ENCODE measurements at places on chromosomes 3 and 15. TPM values are rescaled to one million over a fixed set of nuclear protein-coding genes. Genes with fewer than 3 reads are reported as not detected.

DNA sequence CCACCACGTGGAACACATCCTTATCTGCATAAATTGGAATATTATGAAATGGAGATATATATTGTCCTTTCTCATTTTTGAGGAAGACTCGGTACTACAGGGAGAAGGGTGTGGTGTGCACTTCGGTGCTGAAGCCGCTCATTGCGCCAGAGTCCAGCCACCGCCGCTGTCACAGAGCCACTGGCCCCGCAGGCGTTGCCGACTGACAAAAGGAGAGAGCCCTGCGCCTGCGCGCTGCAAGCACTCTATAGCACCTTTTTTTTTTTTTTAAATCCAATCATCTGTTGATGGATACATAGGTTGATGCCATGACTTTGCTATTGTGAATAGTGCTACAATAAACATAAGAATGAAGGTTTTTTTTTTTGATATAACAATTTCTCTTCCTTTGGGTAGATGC, 130.0 kb upstream of the TBC1D5 start:
- no peak overlapping the region for H3K4me3 ChIP-seq
- H3K4me1 ChIP-seq: no peaks in the 10 kb centered on the region
- H3K27ac ChIP-seq: no peak overlapping the region

GRCh38 chr3:69842789-69843188, 103.5 kb downstream of the MITF start:
- H3K27ac ChIP-seq: no peak overlapping the region
- no peak for DNase-seq
- no peaks in the 10 kb centered on the region for H3K27me3 ChIP-seq
- no peaks in the 10 kb centered on the region for H3K36me3 ChIP-seq
- H3K4me3 ChIP-seq: no peak overlapping the region
- no peaks in the 10 kb centered on the region for H3K4me1 ChIP-seq

DNA sequence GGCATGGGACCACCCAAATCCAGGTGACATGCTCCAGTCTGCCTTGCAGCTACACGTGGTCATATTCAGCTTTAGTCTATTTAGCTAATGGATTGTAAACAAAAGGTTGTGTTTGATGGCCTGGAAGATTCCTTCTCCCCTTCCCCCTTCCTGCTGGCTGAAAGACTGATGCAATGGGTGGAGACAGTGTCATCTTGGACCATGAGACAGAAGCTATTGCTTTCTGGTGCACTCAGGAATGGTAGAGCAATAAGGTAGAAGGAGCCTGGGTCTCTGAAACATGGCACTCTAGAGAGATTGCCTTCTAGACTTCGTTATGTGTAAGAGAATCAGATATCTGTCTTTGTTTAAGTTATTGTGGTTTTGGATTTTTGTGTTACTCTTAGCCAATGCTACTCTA, 25.7 kb upstream of the PTX3 start:
- no peak overlapping the region for H3K4me3 ChIP-seq
- H3K27me3 ChIP-seq: no peaks in the 10 kb centered on the region
- DNase-seq: no peak
- no peaks in the 10 kb centered on the region for H3K36me3 ChIP-seq
- H3K27ac ChIP-seq: no peak overlapping the region

GRCh38 chr15:80898040-80898439, 91.6 kb downstream of the MESD start:
- H3K4me3 ChIP-seq: no peak overlapping the region
- no peaks in the 10 kb centered on the region for H3K36me3 ChIP-seq
- H3K27ac ChIP-seq: no peak overlapping the region
- H3K27me3 ChIP-seq: no peaks in the 10 kb centered on the region

- no peaks in the 10 kb centered on the region for H3K27me3 ChIP-seq
- DNase-seq: no peak
Measured at GRCh38 chr15:79962178-79962577, 8.8 kb downstream of the BCL2A1 start.

- no peak for DNase-seq
- H3K36me3 ChIP-seq: no peaks in the 10 kb centered on the region
- no peaks in the 10 kb centered on the region for H3K4me1 ChIP-seq
- H3K27me3 ChIP-seq: no peaks in the 10 kb centered on the region
Measured at GRCh38 chr3:182692695-182693094, 100.6 kb upstream of the ATP11B start.

GRCh38 chr15:58243070-58243469, 104.9 kb downstream of the AQP9 start:
- H3K27me3 ChIP-seq: no peaks in the 10 kb centered on the region
- H3K27ac ChIP-seq: no peak overlapping the region
- H3K4me3 ChIP-seq: no peak overlapping the region
- H3K4me1 ChIP-seq: no peaks in the 10 kb centered on the region
- DNase-seq: no peak

GRCh38 chr15:50180091-50180490, 1.9 kb upstream of the SLC27A2 start:
- DNase-seq: no peak
- no peaks in the 10 kb centered on the region for H3K36me3 ChIP-seq
- H3K4me3 ChIP-seq: no peak overlapping the region
- H3K27ac ChIP-seq: no peak overlapping the region
- peaks cover 28% of the 10 kb centered on the region for H3K27me3 ChIP-seq
- peaks cover 11% of the 10 kb centered on the region for H3K4me1 ChIP-seq

DNA sequence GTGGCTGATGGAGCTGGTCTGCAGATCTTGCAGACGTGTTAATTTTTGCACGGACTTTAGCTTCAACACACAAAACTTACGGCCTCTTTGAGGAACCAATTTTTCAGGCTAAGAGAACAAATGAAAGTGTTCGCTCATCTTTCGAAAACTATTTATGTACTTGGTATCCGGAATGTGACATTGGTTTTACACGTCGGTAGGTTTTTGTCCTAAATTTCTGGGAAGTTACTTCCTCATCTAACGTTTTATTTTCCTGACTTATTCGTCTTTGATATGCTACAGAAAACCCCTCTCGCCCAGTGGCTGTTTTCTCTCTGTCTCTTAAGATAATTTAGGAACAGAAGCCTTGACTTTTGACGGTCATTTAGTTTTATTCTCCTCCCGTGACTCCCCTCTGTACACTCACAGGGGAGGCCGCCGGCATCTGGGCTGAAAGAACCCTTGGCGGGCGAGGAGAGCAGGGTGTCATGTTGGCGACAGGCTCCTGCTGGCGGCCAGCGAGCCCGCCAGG, 834 bp upstream of the GREM1 start:
- no peaks in the 10 kb centered on the region for H3K36me3 ChIP-seq
- peaks cover 19% of the 10 kb centered on the region for H3K4me1 ChIP-seq
- H3K27ac ChIP-seq: no peak overlapping the region

DNA sequence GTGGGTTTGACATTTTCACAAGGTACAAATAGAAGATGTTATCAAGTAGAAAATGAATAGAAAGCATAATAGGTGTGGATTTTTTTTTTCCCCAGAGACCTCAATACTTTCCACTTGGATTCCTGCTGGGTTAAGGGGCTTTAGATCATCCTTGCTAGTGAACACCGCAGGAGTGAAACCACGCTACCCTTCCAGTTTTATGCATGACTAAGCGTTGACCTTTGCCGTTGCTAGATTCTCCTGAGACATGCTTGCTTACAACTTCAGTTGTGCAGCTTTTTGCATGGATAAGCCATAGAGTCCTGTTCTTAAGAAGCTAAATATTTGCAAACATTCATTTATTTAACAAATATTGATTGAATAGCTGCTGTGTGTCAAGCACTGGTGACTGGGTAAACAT, 299.7 kb upstream of the LMCD1 start:
- no peaks in the 10 kb centered on the region for H3K4me1 ChIP-seq
- DNase-seq: no peak
- no peaks in the 10 kb centered on the region for H3K36me3 ChIP-seq
- H3K27me3 ChIP-seq: no peaks in the 10 kb centered on the region

DNA sequence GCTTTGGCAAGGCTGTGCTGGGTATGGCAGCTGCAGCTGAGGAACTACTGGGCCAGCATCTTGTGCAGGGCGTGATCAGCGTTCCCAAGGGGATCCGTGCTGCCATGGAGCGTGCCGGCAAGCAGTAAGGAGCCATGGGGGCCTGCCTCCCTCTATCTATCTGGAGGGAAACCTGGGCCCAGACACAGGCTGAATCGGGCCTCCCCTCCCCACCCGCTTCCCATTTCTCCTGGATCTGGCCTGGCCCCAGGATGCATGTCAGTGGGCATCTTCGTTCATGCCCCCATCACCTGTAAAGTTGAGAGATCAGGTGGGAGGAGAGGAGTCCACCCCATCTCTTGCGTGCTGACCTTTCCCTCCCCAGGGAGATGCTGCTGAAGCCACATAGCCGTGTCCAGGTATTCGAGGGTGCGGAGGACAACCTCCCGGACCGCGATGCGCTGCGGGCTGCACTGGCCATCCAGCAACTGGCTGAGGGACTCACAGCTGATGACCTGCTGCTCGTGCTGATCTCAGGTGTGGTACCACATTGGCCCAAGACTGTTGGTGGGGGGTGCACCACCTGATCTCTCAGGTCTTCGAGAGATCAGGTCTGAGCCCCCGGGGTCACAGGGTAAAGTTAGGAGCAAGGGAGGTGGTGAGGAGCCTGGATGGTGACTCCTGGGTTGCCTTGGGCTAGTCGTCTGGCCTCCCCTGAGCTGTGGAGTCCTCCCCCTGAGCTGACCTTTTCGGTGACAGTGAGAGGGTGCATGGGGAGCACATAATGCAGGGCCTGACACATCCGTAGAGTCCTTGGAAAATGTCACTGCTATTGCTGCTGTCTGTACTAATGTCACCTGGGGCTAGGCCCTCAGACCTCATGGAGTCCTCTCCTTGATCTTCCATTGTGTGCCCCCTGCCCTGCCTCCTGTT, 3.2 kb downstream of the GLYCTK start:
- no peak overlapping the region for H3K27ac ChIP-seq
- H3K36me3 ChIP-seq: no peaks in the 10 kb centered on the region
- peak; percentile 75 for DNase-seq
- peaks cover 12% of the 10 kb centered on the region for H3K4me1 ChIP-seq
- no peaks in the 10 kb centered on the region for H3K27me3 ChIP-seq

DNA sequence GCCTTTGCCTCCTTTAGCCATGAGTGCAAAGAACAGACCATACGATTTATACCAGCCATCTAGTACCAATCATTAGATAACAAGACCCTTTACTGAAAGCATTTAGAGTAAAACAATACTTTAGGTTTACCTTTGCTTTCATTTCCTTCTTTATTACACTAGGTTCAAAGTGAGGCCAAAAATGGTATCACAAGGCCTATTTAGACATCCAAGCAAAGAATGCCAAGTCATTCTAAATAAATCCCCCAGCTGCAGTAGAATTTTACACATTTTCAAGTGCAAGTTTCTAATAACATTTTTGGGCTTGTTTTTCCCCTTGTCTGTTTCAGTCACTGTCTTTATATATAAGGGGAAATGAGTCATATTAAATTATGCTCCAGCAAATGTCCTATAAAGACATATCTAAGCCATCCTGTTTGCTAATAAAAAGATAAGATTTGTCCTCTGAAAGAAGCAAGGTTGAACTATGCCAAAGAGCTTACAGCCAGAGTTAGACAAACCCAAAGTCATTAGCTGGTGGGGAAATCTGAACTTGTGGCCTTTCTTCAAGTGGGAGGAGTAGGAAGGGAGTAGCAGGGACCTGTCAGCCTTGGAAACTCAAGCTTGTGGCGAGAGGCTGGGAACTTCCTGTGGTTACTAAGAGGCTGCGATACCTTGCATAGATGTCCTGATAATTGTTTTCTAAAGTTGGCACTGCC, 232.7 kb downstream of the MECOM start:
- no peak overlapping the region for H3K4me3 ChIP-seq
- H3K27me3 ChIP-seq: no peaks in the 10 kb centered on the region
- peaks cover 4% of the 10 kb centered on the region for H3K4me1 ChIP-seq

- peaks cover 5% of the 10 kb centered on the region for H3K4me1 ChIP-seq
- no peaks in the 10 kb centered on the region for H3K27me3 ChIP-seq
- DNase-seq: peak; percentile 8
- no peak overlapping the region for H3K4me3 ChIP-seq
- H3K36me3 ChIP-seq: no peaks in the 10 kb centered on the region
Measured at GRCh38 chr3:42098171-42098570, 7.0 kb downstream of the TRAK1 start.

GRCh38 chr15:90161950-90162361, 39.2 kb upstream of the SEMA4B start:
- no peaks in the 10 kb centered on the region for H3K27me3 ChIP-seq
- H3K36me3 ChIP-seq: no peaks in the 10 kb centered on the region
- H3K4me1 ChIP-seq: peaks cover 15% of the 10 kb centered on the region
- H3K27ac ChIP-seq: no peak overlapping the region

DNA sequence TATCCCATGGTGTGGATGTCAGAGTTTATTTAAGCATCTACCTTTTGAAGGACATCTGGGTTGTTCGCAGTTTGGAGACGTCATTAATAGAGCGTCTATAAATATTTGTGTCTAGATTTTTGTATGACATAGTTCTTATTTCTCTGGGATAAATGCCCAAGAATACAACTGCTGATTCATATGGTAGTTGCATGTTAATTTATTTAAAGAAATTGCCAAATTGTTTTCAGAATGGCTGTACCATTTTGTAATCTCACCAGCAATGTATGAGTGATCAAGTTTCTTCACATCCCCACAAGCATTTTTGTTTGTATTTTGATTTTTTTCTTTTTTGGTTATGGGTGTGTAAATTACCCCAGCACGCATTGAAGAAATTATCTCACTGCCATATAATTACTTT, 656.9 kb downstream of the NTRK3 start:
- H3K27ac ChIP-seq: no peak overlapping the region
- H3K36me3 ChIP-seq: no peaks in the 10 kb centered on the region
- H3K27me3 ChIP-seq: no peaks in the 10 kb centered on the region
- no peak overlapping the region for H3K4me3 ChIP-seq
- H3K4me1 ChIP-seq: peaks cover 9% of the 10 kb centered on the region

- DNase-seq: peak; percentile 69
- H3K36me3 ChIP-seq: no peaks in the 10 kb centered on the region
- H3K4me3 ChIP-seq: no peak overlapping the region
- H3K27ac ChIP-seq: peak overlapping the region; percentile 87
- H3K4me1 ChIP-seq: peaks cover 53% of the 10 kb centered on the region
- H3K27me3 ChIP-seq: no peaks in the 10 kb centered on the region
Measured at GRCh38 chr15:78105476-78106241, 13.3 kb downstream of the SH2D7 start.

GRCh38 chr15:52710050-52710707, 31.0 kb upstream of the ATOSA start:
- H3K4me1 ChIP-seq: peaks cover 6% of the 10 kb centered on the region
- no peaks in the 10 kb centered on the region for H3K36me3 ChIP-seq
- no peaks in the 10 kb centered on the region for H3K27me3 ChIP-seq

GRCh38 chr3:98513736-98514135, 9.0 kb downstream of the CLDND1 start:
- H3K4me3 ChIP-seq: no peak overlapping the region
- no peaks in the 10 kb centered on the region for H3K36me3 ChIP-seq
- no peak for DNase-seq
- peaks cover 11% of the 10 kb centered on the region for H3K4me1 ChIP-seq
- H3K27ac ChIP-seq: no peak overlapping the region

DNA sequence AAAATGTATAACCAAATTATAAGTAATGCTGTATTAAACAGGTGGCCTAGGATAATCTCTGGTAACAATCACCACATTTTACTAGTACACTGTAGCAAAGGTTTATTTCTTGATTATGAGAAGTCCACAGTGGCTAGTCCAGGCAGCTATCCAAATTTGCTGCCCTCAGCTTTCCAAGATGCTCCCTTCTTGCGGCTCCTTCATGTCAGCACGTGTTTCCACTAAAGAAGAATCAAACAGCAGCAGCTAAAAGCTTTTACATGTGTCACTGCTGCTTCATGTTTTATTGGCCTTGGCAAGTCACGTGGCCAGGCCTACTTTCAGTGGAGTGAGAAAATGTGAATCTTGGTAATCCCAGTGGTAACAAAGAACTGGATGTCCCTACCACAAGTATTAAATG, 5.6 kb upstream of the RBMS3 start:
- no peaks in the 10 kb centered on the region for H3K36me3 ChIP-seq
- H3K4me1 ChIP-seq: peaks cover 13% of the 10 kb centered on the region
- DNase-seq: no peak
- no peak overlapping the region for H3K27ac ChIP-seq

Gene LSAMP
- 0.45 TPM for polyA plus RNA-seq

Gene ASB14
- polyA plus RNA-seq: not detected

Gene ROPN1
- polyA plus RNA-seq: not detected

Gene CADM2
- 0.03 TPM for polyA plus RNA-seq

Gene NEK10
- 0.29 TPM for polyA plus RNA-seq

Gene PRSS50
- not detected for polyA plus RNA-seq

Measured in spleen (tissue), 13 donors.